ENCODE measurements at places on chromosomes 5 and 9. TPM values are rescaled to one million over a fixed set of nuclear protein-coding genes. Genes with fewer than 3 reads are reported as not detected.

GRCh38 chr9:7144265-7145046 is 386.7 kb downstream of the KDM4C start:
- DNase-seq, result no peak

GRCh38 chr5:141150224-141150992 is 551 bp downstream of the PCDHB6 start:
- DNase-seq, result no peak

Gene GARIN3
- not detected for total RNA-seq

Gene ZNF169
- total RNA-seq, result 3.8 TPM

DNA sequence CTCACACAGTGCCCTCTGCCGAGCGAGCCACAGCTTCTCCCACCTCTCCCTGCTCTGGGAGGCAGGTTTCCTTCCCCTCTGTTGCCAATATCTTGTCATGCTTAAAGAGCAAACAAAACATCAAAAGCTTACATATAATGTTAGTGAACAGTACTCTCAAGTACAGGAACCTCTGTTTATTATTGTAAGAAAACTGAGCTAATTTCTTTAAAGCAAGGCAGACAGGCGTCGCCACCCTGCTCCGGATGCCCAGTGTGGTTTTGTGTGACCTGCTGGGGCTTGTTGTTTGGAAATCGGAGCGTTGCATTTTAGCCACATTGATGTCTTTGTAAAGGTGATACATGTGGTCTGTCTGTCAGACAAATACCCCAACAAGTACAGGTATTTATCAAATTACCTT is 401.4 kb upstream of the IRX1 start:
- DNase-seq, result no peak

- DNase-seq, result peak; percentile 64
Observed at GRCh38 chr9:135591506-135592330, 30.2 kb downstream of the PAEP start.

DNA sequence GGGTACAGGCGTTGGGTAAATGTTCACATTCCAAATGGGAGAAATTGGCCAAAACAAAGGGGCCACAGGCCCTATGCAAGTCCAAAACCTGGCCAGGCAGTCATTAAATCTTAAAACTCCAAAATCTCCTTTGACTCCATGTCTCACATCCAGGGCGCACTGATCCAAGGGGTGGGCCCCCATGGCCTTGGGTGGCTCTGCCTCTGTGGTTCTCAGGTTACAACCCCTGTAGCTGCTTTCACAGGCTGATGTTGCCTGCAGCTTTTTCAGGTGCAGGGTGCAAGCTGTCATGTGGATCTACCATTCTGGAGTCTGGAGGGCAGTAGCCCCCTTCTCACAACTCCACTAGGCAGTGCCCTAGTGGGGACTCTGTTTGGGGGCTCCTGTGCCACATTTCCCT is 44.8 kb downstream of the NLN start:
- DNase-seq, result no peak

Gene IL4
- not detected for total RNA-seq

- no peak for DNase-seq
Observed at GRCh38 chr9:136225748-136226679, 19.6 kb downstream of the QSOX2 start.

GRCh38 chr5:57566914-57567313 is 84.3 kb upstream of the ACTBL2 start:
- no peak for DNase-seq

DNA sequence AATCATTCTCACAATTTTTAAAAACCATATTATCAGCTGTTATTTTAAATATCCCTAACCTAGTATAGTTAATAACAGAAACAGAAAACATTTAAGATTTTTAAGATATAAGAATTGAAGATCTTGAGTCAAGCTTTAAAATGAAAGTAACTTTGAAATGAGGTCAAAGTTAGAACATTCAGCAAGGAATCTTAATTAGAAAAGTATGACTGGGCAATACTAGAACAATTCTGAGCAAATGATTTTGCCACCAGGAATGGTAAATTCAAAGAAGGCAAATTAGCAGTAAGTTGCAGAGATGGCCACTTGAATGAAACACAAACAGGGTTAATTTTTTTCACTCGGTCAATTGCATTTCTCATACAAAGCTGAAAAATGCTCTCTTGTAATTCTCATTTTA is 117.9 kb downstream of the NXNL2 start:
- no peak for DNase-seq

DNA sequence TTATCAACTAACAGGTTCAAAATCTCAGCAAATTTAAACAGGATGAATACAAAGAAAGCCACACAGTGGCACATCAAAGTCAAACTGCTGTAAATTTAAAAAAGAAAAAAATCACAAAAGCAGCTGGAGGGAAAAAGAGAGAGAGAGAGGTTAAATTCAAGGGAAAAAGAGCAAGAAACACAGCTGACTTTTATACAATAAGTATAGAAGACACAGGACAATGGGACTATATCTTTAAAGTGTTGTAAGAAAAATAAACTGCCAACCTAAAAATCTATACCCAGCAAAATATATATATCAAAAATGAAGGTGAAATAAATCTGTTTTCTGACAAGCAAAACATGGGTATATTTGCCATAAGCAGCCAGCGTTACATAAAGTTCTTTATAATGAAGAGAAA is 261.5 kb downstream of the TLE1 start:
- DNase-seq, result no peak
